Eye (tissue), 1 donor: ENCODE measurements at places on chromosomes 12 and 14.

GRCh38 chr12:121626853-121627640 lies 717 bp downstream of the ORAI1 start:
- DNase-seq, result peak; percentile 84

GRCh38 chr14:25574628-25575325 lies 524.8 kb upstream of the STXBP6 start:
- DNase-seq, result no peak

DNA sequence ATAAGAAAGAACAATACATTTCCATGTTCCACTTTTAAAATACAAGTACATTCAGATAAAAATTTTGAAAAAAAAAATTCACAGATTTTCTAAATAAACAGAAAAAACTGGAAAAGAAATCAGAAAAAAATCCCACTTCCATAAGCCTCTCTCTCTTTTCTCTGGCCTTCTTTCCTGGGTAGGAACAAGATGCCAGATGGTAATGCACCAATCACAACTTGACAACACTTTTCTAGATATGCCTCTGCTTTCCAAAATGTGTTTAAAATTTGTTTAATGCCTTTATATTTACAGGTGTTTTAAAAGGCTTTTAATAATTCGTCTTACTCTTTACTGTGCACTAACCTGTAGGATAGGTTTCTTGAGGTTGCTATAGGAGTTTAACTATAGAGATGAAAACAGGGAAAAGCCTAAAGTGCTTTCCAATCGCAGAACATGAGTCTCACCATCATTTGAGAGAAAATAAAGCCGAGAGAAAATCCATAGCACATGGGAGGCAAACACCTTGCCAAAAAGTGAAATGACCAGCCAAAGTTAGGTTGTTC lies 74.2 kb downstream of the TMTC1 start:
- DNase-seq, result no peak

DNA sequence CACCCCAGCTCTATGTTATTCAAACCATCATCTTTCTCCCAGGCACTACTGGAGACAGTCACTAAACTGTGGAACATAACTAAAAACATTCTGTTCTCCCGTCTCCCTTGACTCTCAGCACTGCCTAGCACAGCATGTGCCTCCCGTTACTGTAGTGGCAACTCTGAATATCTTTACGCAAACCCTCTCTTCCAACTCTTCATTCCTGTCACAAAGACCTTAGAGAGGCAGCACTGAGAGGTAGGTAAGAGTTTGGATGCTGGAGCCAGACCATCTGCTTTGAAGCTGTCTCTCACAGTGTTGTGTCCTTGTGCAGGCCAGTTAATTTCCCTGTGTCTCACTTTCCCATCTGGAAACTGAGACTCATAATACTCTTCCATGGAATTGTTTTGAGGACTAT lies 108.1 kb downstream of the DIP2B start:
- DNase-seq, result no peak

- no peak for DNase-seq
Observed at GRCh38 chr12:2248901-2249381, 196.2 kb downstream of the CACNA1C start.

DNA sequence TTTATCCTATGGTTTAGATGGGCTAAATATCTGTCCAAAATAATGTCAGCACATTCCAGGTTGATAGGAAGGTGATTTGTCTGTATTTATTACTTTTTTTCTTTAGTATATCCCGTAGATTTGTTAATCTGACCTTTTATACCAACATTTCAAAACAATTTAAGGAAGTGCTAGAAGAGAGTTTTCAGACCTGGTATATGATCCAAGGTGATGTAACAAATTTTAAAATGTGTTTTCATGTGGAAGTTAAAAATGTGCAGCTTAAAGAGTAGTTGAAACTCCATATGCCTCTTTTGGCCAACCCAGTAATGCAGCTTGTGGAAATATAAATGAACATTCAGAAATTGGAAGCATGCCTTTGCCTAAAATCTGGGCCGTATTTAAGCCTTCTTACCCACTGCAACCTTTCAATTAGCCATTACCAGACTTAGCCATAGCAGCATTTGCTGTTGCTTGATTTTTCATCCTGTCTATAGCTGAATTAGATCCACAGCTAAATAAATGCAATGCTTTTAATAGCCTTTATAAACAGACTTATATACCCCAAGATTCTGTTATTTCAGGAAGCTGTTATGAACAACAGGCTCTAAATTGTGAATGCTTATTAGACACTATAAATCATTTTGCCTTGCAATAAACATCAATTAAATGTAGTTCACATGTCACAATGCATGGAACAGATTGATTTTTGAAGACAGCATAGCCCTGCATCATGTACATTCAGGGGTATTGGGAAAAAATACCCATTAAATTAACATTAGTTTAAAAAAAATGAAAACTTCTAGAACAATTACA lies 271.2 kb downstream of the PDZRN4 start:
- DNase-seq, result no peak

- DNase-seq, result no peak
Observed at GRCh38 chr12:103326190-103326589, 169.6 kb downstream of the C12orf42 start.

- DNase-seq, result no peak
Observed at GRCh38 chr14:102696856-102697495, 80.3 kb upstream of the TRAF3 start.

- DNase-seq, result no peak
Observed at GRCh38 chr14:93751946-93752655, 36.2 kb downstream of the PRIMA1 start.
